ENCODE measurements at places on chromosomes 12 and 14. TPM values are rescaled to one million over a fixed set of nuclear protein-coding genes. Genes with fewer than 3 reads are reported as not detected.

Gene TMEM52B
- not detected for total RNA-seq

Gene HIGD1C
- not detected for total RNA-seq

Gene HOXC12
- not detected for total RNA-seq

- DNase-seq = no peak
These were observed 6.8 kb downstream of the KIF26A start for GRCh38 chr14:104144911-104145825.

DNA sequence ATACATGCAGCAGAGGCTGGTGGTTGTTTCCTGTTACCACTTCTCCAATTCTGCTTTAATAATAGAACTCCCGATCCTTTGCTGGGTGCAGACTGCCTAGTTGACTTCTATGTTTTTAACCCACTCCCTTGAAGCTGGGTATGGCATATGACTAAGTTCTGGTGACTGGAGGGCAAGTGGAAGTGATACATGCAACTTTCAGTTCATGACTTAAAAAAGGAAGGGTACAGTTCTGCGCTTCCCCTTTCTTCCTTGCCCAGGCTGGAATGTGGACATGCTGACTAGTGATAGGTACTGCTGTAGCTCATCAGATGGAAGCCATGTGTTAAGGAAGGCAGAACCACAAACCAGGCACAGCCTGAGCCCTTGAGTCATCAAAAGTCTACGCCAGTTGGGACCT is 2.4 kb upstream of the A2M start:
- DNase-seq = no peak

GRCh38 chr12:131351319-131352028 is 359.4 kb upstream of the SFSWAP start:
- DNase-seq = no peak

- no peak for DNase-seq
These were observed 401.4 kb downstream of the ZFP36L1 start for GRCh38 chr14:68391311-68392014.

- no peak for DNase-seq
These were observed 5.1 kb downstream of the SLCO1B3 start for GRCh38 chr12:20815574-20815973.
